ENCODE measurements at places on chromosomes 12 and 14.

- DNase-seq: no peak
Measured at GRCh38 chr14:100403105-100403504, 80.0 kb downstream of the SLC25A47 start.

DNA sequence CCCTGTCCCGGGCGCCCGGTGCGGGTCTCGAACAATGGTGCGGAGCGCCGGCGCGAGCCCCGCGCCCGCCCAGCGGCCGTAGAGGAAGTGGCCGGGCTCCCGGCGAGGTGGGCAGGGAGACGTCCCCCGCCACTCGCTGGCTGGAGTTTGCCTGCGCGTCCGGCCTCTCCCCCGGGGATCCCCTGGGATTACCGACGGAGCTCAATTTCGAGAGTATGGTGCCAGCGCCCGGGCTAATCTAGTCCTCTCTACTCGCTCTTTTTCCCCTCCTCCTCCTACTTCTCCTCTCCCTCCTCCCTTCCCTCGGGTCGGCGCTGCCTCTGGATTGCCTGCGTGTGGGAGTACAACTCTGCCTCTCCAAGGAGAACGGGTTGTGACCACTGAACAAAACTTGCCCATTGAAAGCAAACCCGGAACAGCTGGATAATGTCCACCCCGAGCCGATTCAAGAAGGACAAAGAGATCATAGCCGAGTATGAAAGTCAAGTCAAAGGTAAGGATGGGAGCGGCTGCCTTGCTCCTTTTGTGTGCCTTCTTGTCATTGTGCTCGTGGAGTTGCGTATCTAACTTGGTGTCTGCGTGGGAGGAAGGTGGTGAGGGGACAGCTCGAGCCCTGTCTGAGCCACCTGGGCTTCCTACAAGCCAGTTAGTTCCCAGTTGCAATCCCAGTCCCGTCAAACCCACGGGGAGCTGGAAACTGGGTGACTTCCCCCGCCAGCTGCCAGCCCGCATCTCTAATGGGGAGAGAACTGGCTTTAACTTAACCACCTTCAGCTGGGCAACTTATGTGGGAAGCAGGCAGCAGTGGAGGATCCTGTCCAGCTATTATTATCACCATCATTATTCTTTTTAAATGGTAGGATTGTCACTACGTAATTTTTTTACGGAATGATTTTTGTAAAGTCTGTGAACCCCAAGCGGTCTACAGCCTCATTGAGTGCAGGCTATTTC is at the start of gene SRGAP1:
SRGAP1 (plus strand) TSS at position 310 of the 951 bp plus-strand sequence; CDS start at position 427, 117 bp downstream.
- DNase-seq: no peak

DNA sequence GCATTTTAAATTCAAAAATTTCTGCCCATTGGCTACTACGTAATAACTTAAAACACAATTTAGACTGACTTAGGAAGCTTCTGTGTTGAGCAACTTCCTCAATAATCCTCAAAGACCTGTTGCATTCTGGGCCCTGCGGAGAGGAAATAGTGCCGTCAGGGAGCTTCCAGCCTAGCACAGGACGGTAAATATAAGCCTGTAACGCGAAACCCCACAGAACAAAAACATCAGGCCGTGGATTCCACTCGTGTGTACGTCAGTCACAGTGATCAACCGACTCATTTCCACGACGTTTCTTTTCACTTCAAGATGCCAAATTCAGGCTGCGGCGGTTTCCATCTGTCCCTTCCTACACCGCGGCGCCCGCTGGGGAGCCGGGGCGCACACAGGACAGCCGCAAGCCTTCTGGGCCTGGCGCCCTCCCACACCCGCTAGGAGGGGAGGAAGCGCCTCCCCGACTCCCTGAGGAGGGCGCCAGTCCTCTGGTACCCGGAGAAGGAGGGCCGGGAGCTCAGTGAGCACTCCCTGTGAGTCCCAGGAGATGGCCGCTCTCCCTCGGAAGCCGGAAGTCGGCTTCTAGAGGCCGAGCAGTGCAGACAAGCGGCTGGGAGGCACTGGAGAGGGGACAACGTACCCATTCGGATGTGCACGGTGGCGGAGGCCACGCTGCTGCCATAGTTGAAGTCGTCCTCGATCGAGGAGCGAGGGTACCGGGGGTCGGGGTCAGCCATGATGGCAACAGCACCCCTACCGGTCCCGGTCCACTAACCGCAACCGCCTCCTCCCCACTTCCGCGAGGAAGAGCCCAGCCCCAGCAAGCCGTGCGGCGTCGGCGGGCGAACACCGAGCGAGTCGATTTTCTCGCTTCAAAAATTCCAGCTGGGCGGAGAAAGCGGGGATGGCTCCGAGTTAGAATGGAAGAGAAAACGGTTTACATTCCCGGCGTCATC is at the start of gene TMBIM4:
TMBIM4 (minus strand) TSS at position 776 of the 950 bp plus-strand sequence; CDS start at position 731, 45 bp downstream.
- peak; percentile 88 for DNase-seq

DNA sequence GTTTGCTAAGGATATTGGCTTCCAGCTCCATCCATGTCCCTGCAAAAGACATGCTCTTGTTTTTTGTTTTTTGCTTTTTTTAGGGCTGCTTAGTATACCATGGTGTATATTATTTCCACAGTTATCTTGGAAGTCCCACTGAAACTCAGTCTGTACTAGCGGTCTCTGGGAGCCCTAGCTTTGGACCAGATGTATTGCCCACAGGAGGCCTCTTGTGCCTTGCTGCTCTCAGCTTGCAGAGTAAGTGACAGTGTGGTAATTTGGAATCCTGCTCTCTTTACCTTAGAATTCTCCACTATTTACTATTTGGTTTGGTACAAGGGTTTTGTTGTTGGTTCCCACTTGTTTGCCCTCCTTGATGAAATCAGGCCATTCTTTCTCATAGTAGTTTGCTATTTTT is 1022.9 kb downstream of the LRFN5 start:
- no peak for DNase-seq

- DNase-seq: peak; percentile 36
Measured at GRCh38 chr12:51941604-51942003, 9.9 kb upstream of the ACVR1B start.

- DNase-seq: no peak
Measured at GRCh38 chr12:13103391-13104033, at the start of gene GSG1. Gene GSG1, minus strand, starts transcription at chr12:13103667. Its CDS starts 155 bp downstream, at chr12:13103512.

DNA sequence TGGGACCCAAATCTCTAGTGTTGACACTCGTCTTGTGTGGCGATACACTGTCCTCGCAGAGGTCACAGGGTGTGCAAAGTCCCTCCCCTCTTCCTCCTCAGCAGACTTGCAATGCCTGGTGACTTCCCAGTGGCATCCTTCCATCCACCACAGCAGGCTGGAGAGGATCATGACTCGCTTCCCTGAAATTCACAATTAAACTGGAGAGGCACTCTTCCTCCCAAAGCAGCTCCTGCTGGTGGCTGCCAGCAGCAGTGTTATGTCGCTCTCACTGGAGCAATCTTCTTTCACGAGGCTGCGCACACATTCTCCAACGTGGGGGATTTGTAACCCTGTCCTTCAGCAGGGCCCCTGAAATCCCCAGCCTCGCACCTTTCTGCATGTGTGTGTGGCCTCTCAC is 145.2 kb upstream of the TMCC3 start:
- no peak for DNase-seq

- no peak for DNase-seq
Measured at GRCh38 chr12:64890873-64891468, 66.5 kb downstream of the TBC1D30 start.

GRCh38 chr14:44462381-44462780 is 44.7 kb downstream of the FSCB start:
- DNase-seq: no peak

DNA sequence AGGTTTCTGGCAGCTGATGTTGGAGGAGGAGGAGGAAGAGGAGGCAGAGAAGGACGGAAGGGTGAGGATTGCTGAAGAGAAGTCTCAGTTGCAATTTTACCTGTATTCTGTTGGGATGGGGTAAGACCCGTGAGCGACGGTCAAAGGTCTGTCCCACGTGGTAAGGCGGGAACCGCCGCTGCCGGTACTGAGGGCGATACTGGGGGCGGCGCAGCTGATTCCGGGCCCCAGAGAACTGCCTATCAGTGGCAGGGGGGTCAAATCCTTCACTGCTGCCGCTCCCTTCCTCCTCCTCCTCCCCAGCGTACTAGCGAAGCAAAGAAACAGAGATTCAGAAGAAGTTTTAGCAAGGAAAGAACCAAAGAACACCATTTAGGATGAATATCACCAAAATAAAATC is 13.3 kb downstream of the YBX3 start:
- DNase-seq: no peak

- DNase-seq: no peak
Measured at GRCh38 chr12:79262938-79263337, 398.4 kb downstream of the SYT1 start.

DNA sequence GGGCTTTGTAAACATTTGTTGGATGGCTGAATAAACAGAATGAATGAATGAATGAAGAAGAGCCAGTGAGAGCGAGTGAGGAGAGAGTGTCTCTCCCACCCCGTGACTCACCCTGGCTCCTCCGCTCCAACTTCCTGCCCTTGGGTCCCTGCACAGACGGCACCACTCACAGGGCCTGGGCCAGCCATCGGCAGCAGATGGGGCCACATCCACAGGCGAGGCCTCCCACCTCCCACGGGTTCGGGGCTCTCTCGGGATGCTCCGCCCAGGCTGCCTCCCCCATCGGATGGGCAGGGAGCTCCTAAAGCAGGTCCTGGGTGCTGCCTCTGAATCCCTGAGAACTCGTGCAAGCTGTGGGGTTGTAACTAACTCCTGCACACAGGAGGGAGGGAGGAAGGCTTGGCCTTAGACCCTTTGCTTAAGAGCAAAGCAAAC is 41.3 kb downstream of the CCNK start:
- no peak for DNase-seq

DNA sequence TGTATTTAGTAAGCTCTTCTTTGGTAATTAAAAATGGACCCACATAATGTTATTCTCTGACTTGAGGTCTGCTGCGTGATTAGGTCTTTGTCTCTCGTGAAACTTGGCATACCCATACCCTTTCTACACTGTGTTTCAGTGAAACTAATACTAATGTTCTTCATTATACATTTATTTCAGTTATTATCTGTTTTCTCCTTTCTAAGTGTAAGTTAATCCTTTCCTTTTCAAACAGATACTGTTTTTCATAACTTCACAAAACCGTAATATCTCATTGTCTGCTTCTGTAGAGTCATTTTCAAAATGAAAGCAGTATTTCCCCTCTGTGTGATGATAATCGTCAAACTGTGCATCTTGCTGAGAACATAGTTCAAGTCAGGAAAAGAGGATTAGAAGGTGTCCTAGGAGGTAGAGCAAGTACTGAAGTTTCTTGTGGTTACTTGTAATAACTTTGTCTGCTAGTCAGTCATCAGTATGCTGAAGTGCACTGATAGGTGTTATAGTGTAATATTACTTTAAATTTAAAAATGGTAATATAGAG is 15.9 kb downstream of the PYROXD1 start:
- DNase-seq: no peak

DNA sequence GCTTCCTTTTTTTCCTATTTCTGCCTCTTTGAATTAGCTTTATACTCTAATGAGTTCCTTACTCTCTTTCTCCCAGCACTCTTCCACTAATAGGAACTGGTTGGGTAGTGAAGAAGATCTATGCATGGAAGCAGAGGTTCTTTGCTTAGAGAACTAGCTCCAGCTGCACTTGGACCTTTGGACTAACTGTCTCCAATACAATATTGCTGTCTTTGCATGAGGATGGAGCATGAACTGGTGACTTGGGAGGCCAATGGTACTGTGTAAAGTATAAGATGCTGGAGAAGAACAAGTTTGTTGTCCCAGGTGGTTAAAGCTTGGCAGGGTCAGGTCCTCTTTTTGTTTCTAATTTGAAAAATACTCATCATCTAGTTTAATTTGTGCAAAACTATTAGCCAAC is 2.4 kb upstream of the GLS2 start:
- no peak for DNase-seq

- DNase-seq: no peak
Measured at GRCh38 chr12:9776781-9777180, 16.1 kb upstream of the CD69 start.

DNA sequence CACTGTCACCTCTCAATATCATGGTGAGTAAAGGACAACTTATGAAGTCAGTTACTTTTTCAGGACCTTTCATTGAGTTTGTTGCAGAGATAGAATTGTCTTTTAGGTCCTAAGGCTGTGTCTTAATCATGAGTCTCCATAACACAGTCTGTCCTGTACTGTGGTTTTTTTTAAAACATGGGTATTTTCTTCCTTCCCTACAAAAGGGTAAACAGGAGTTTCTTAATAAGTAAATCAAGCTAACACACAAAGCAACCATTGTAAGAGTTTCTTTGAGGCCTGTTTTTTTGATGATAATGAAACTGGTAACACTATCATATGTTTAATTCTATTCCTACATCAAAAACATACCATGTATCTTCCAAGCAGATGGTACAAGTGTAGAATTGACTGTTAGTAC is 101.4 kb downstream of the PLEKHA5 start:
- no peak for DNase-seq

DNA sequence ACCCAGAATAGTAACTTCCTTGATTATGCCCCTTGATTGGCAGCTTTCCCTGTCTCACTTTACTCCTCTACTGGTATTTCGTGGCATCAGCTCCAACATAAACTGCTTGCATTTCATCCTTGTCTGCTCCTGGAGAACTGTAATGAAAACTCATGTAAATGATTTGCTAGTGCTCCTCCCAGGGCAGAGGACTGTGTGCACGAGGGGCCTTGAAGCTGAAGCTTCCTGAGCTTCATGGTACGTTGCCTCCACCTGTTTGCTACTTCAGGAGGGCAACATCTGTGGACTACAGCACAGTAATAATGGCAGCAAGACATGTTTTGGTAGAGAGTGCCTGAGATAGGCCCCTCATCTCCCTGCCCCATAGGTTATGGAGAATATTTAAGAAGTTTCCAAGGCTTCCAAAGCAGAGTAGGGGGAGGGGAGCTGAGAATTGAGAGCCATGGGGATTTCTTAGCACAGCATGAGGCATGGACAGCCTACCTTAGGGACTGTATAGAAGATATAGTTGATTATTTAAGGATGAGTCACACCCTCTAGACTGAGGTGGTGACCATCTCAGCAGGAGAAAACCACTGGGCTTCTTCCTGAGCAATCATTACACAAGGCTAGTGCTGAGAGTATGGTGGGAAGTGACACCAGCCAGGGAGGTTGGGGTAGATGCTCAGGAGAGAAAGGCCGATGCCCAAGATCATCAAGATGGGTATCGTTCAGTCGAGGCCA is 29.5 kb downstream of the CCDC198 start:
- DNase-seq: no peak

DNA sequence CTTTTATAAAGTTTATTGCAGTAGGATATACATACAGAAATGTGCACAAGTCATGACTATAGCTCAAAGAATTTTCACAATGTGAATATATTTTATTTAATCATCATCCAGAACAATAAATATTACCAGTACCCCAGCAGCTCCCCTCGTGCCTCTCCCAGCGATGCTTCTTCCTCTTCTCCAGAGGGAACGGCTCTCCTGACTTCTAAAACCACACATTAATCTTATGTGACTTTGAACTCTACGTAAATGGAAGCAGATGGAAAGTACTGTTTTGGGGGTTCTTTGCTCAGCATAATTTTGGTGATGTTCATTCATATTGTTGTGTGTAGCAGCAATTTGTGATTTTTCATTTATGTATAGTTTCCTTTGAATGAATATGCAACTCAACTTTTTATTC is 4.6 kb upstream of the SLC8A3 start:
- DNase-seq: no peak

Data from left lobe of liver (tissue), 2 donors.